Aortic smooth muscle cell (primary cell): ENCODE measurements at places on chromosomes 1 and 21. TPM values are rescaled to one million over a fixed set of nuclear protein-coding genes. Genes with fewer than 3 reads are reported as not detected.

VWA5B1 gene
- not detected in 2 replicates for total RNA-seq

KCNE2 gene
- not detected in 2 replicates for total RNA-seq

C1orf21 gene
- 21.1 and 26.2 TPM in 2 replicates for total RNA-seq

RPE65 gene
- total RNA-seq, result not detected in 2 replicates

EXTL1 gene
- 0.06 and 0.13 TPM in 2 replicates for total RNA-seq

TMEM59 gene
- 336 and 476 TPM in 2 replicates for total RNA-seq

VWA1 gene
- total RNA-seq, result 1.6 and 2.5 TPM in 2 replicates

CELA2B gene
- 0.13 TPM in 1 of 2 replicates, not detected in the other for total RNA-seq

ALPL gene
- total RNA-seq, result under 0.01 TPM in 1 of 2 replicates, not detected in the other

OLIG1 gene
- not detected in 2 replicates for total RNA-seq

HFM1 gene
- total RNA-seq, result 0.06 and 0.13 TPM in 2 replicates

GIPC2 gene
- 0.62 and 0.92 TPM in 2 replicates for total RNA-seq

SPRR1A gene
- not detected in 2 replicates for total RNA-seq

DONSON gene
- total RNA-seq, result 15.6 and 23.1 TPM in 2 replicates
